Stromal cell of bone marrow (primary cell): ENCODE measurements at places on chromosomes 2 and 18.

- DNase-seq: peak; percentile 48
These were observed 197.6 kb downstream of the LDLRAD4 start for GRCh38 chr18:13416208-13416607.

DNA sequence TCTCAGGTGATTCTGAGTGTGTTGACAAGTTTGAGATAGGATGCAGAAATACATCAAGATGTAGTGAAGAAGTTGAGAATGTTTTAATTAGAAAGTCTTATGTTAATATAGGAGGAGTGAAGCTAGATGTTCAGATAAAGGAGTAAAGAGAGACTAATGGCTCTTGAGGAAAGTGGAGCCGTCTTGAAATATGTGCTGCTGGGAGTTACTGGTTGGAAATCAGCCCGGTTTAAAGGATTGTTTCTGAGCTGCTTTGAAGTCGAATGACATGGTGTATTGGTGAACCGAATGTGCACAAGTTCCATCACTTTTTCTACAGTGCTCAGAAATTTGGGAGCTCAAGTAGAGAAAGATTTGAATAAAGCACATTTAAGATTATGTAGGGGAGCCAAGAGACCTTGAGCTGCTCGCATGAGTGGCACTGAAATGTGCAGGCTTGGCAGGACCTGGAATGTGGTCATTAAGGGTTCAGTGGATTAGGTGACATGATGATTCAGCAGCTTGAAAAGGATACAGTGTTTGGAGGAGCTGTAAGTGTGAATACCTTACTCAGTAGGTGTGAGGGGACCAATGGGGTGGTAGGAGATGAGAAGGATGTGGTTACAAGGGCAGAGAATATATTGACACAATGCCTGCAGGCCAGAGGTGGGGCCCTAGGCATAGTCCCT, 68.6 kb downstream of the CAB39 start:
- DNase-seq: no peak

DNA sequence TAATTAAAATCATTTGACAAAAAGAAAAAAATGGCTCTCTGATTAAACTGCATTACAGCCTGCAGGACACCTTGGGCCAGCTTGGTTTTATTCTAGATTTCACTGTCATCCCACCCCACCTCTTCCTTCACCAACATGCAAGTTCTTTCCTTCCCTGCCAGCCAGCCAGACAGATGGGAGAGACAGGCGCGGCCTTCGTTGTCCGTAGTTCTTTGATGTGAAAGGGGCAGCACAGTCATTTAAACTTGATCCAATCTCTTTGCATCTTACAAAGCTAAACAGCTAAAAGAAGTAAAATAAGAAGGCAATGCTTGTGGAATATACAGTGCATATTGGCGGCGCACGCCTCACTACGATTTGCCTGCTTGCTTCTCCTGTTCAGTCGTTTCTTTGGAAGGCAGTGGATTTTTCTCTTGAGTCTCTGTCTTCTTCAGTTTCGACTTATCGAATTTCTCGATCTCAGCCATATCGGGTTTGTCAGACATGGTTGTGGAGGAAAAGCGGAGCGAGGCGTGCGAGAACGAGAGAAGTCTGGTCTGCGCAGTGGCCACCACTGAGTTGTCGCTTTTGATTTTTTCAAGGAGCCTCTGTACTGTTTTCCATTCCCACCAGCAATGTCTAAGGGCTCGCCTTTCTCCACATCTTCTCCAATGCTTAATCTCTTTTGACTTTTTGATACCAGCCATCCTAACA, 22.4 kb downstream of the COLEC11 start:
- DNase-seq: no peak

DNA sequence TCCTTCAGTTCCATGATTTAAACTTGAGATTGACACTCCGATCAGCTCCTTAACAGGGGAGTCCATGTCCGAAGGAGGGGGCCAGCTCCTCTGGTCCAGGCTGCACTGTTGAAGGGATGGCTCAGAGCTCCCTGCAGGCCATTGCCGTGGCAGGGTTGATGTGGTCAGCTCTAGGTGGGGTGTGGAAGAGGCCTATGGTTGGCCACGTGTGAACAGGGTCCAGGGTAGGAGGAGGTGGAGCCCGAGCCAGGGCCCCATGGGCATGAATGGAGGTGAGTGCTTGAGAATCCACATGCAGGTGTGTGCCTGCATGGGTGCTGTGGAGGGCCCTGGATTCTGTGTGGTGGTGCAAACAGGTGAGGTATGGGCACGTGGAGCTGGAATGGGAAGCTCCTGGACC, 1.1 kb downstream of the SPEG start:
- DNase-seq: no peak

- DNase-seq: no peak
These were observed 6.5 kb downstream of the DGKD start for GRCh38 chr2:233360771-233361176.

- no peak for DNase-seq
These were observed 27.5 kb downstream of the TMEM18 start for GRCh38 chr2:649426-650342.

DNA sequence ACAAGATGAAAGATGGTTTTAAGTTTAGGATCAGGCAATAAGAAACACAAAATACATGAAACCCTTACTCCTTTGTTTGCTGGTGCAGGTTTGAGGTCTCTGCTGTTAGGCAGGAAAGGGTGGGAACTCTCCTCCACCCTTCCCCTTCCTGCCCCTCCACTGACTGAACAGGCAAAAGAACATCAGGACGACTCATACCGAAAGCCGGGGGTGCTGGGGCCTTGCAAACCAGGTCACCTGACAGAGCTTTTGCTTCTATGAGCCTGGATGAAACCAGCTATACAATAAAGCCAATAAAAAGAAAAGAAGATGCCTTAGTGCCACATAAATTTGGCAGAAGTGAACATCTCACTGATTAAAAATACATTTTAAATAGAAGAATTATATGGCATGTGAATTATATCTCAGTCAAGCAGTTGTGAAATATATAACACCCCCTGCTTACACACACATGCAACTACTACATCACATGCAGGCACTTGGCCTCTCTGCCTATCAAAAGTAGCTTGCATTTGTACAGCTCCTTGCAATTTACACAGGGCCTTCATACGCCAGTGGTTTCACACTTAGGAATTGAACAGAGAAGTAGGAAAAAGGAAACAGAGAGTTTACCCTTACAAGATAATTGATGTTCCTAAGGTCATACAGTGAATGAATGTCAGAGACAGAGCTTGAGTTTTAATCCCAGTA, 215.1 kb upstream of the TRIB2 start:
- DNase-seq: no peak

- DNase-seq: peak; percentile 55
These were observed 4.1 kb upstream of the ZCCHC2 start for GRCh38 chr18:62518460-62519375.

- no peak for DNase-seq
These were observed 180.1 kb upstream of the APCDD1 start for GRCh38 chr18:10274301-10274700.

GRCh38 chr2:98869870-98870269, 66.2 kb downstream of the CRACDL start:
- DNase-seq: no peak

DNA sequence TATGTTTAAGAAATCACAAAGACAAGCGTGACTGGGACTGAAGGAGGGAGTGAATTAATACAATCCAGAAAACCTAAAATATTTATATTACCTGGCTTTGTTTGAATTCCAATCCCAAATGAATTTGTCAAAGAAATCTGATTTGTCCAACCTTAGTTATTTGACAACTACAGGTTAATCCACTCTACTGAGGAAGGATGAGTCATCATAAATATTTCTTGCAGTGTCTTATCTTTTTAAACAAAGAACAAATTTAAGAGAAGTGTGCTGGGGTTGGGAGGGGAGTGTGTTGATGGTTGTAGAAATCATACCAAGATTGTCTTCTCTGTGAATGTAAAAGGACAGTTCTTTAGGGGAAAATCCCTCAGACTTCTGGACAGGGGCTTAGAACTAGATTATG, 1106.3 kb upstream of the SLC39A10 start:
- DNase-seq: no peak

DNA sequence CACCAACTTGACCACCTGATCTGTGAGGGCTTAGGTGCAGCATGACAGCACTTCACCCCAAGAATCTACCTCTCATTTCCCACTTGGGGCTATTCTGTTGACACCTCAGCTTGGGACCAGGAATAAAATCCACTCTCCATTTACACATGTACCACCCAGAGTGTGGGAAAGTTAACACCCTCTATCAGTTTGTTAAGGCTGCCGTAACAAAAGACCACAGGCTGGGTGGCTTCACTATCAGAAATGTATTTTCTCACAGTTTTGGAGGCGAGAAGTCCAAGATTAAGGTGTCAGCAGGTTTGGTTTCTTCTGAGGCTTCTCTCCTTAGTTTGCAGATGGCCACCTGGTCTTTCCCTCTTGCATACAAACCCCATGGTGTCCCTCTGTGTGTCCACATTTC, 277.7 kb upstream of the ERBB4 start:
- DNase-seq: no peak

DNA sequence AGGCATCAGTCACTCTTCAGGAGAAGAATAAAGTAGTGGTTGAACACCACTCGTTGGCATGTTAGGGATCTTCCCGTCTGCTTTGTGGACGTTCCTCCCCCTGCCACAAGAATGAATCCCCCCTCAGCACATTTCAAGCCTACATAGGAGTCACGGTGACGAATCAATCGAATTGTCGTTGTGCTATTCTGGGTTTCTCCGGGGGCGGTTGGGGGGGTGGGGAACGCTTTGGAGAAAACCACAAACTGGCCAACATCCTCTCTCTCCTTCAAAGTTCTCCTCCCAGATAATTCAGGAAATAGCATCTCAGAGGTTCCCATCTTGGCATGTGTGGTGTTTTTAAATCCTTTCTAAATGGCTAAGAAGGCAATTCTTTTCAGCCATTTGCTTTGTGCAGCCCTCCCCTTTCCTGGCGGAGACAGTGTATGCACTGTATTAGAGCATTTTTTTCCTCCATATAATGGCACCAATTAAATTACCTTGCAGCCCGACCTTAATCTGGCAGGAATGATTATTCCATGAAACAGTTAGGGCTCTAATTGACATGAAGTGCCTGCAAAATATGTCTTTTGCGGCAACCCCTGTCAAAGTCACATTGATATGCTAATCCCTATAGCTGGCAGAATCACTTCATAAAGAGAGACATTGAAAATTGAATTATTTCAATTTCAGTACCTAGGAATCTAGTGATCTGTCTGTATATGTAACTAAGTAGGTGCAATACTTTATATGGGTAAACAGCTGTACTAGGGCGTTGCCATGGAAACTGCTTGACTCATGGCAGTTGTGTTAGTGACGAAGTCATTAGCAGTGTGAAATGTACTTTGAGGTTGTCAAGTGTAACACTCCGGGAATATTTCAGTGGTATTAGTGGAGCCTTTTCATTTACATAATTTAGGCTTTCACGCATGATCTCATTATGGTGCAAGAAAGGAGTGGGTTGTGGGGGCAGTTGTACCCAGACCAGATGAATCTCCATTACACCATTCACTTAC, 323.4 kb upstream of the SLC14A2 start:
- DNase-seq: peak; percentile 65

GRCh38 chr2:11865805-11866204, 119.4 kb downstream of the LPIN1 start:
- no peak for DNase-seq

- no peak for DNase-seq
These were observed 200.3 kb downstream of the FBXO15 start for GRCh38 chr18:73947180-73947921.

GRCh38 chr2:106638043-106638442, 150.9 kb downstream of the CD8B2 start:
- peak; percentile 5 for DNase-seq

DNA sequence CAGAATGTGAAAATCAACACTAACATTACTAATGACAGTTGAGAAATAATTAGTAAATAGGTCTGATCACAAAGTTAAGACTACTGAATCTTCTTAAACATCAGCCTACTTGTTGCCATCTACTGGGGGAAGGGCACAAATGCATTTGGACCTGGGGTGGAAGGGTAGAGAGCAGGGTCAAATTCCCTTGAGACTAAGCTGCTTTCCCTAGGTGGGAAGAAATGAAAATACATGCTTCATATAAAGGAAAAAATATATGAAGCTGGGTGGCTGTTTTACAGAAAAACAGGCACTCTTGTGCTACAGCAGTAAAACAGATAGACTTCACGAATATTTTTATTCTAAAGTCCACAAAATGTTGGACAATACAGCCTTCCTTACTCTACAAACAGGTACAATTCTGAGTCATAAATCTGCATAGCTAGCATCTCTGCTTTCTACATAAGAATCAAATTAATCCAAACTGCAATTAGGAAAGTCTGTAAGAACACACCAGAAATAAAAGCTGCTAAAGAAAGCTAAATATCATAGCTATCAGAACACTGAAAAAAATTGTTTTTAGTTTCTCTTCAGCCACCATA, 10.9 kb downstream of the TRIP12 start:
- no peak for DNase-seq

- DNase-seq: no peak
These were observed 14.5 kb upstream of the DARS1 start for GRCh38 chr2:135999899-136000298.

DNA sequence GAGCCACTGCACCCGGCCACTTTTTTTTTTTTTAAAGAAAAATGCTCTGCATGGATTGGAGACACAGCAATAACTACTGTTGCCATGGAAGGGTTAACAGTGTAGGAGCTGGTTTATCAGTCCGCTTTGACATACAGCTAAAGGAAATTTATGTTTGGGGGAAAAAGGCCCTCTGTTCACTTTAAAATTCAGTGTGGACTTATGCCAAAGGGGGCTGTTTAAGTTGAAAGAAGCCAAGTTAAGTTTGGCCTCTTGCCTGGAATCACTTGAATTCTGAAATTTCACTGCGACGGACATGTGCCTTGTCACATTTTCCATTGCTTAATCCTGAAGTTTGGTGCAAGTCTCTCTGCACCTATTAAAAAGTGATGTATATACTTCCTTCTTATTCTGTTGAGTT, 3.1 kb downstream of the KCNE4 start:
- peak; percentile 64 for DNase-seq

- no peak for DNase-seq
These were observed 549 bp upstream of the DPP4 start for GRCh38 chr2:162074632-162074895.

DNA sequence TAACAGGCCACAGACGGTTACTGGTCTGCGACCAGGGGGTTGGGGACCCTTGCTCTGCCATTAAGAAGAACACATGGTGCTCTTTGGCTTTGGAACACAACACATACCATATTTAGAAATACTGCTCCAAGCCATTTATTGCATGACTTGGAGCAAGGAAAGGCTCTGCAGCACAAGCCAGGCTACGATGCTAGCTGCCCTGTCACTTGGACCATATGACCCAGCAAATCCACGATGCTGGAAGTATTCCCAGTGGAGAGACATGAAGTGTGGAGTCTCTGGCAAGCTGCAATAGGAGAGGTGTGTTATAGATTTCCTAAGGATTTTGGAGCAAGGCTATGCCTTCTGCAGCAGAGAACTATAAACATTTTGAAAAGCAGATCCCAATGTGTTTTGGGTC, 171.2 kb downstream of the HAUS1 start:
- DNase-seq: no peak

GRCh38 chr2:84459944-84460429, 907 bp upstream of the SUCLG1 start:
- no peak for DNase-seq

DNA sequence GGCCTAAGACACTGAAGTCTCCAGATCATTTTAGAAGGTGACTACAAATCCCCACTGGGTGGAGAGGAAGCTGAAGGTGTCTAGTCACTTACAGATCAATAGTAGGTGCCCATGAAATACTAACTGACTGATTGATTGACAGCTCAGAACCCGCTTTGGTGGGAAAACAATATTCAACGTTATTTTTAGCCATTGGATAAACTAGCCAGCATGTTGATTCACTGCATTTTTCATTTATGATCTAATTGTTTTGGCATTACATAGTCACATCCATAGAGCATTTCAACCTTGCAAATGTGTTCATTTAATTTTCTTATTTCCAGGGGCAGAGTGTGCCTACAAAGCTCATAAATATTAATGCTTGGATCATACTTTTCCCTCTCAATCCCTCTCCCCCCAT, 162.3 kb downstream of the MREG start:
- peak; percentile 39 for DNase-seq
